Lung (tissue), 17 donors: ENCODE measurements at places on chromosomes 4 and X.

- no peak for DNase-seq
These were observed 245.5 kb downstream of the BANK1 start for GRCh38 chr4:102036016-102036415.

DNA sequence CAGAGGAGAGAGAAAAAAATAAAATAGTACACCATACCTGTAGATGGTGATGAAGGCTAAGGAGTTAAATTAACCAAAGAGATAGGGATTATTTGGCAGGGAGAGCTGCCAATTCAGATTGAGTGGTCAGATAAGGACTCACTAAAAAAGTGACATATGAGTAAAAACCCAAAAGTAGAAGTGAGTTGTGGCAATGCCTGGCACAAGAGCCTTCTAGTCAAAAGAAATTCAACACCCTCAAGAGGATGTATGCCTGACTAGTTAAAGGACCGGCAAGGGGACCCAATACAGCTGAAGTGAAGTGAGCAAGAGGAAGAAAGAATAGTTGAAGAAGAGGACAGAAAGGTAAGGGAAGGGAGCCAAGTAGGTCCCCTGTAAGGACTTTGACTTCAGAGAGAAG lies 34.9 kb downstream of the ELF2 start:
- DNase-seq = no peak

GRCh38 chr4:108556588-108557200 lies 63.7 kb upstream of the RPL34 start:
- DNase-seq = no peak

GRCh38 chr4:90162566-90162965 lies 35.4 kb downstream of the CCSER1 start:
- DNase-seq = no peak

GRCh38 chr4:113540859-113541258 lies 220.7 kb downstream of the CAMK2D start:
- DNase-seq = no peak

GRCh38 chr4:168384437-168385141 lies 66.0 kb upstream of the DDX60 start:
- no peak for DNase-seq

DNA sequence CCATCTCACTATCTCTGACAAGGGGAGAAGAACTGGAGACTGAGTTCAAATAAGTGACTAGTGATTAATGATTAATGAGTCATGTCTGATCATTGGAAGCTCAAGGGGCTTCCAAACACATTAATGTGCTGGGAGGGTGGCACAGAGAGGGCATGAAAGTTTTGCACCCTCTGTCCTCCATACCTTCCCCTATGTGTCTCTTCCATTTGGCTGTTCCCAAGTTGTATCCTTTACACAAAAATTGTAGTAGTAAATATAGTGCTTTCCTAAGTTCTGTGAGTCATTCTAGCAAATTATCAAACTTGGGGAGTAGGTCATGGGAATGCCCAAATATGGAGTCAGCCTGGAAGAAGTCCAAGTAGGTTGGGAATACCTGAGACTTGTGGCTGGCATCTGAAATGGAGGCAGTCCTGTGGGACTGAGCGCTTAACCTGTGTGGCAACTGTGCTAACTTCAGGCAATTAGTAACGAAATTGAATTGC lies 4.1 kb upstream of the FAM200B start:
- DNase-seq = no peak
